A549 treated with Mapracorat at 1 μM for 4 hours (cell line): ENCODE measurements at places on chromosomes 12 and 14. TPM values are rescaled to one million over a fixed set of nuclear protein-coding genes. Genes with fewer than 3 reads are reported as not detected.

Gene LRRC10
- total RNA-seq, result not detected in 5 replicates

Gene BDKRB1
- 0.30 to 0.68 TPM (median 0.47 TPM) in 5 replicates for total RNA-seq

Gene CLEC6A
- total RNA-seq, result not detected in 5 replicates

Gene HHIPL1
- total RNA-seq, result 0.13 to 0.22 TPM (median 0.17 TPM) in 5 replicates

Gene RIMKLB
- 18.5 to 22.9 TPM (median 19.6 TPM) in 5 replicates for total RNA-seq

Gene CPNE6
- not detected in 5 replicates for total RNA-seq

Gene TUBA1A
- 178 to 232 TPM (median 219 TPM) in 5 replicates for total RNA-seq

Gene RFX4
- total RNA-seq, result not detected in 5 replicates

Gene FANCM
- total RNA-seq, result 4.7 to 5.7 TPM (median 5.4 TPM) in 5 replicates

Gene GPR84
- total RNA-seq, result 0.09 to 0.15 TPM in 2 of 5 replicates, not detected in the others

Gene PRKAB1
- 32.8 to 36.9 TPM (median 35.7 TPM) in 5 replicates for total RNA-seq

Gene PLBD1
- total RNA-seq, result 4.0 to 7.4 TPM (median 5.0 TPM) in 5 replicates

Gene PZP
- not detected in 5 replicates for total RNA-seq

Gene GOLT1B
- 69.7 to 115 TPM (median 96.1 TPM) in 5 replicates for total RNA-seq

Gene MSI1
- 0.89 to 1.8 TPM (median 1.4 TPM) in 5 replicates for total RNA-seq

Gene MYF5
- total RNA-seq, result not detected in 5 replicates

Gene OTOGL
- total RNA-seq, result not detected in 5 replicates

Gene TEAD4
- total RNA-seq, result 39.4 to 51.3 TPM (median 47.9 TPM) in 5 replicates

Gene CYP46A1
- total RNA-seq, result 0.05 to 0.25 TPM (median 0.15 TPM) in 4 of 5 replicates, not detected in the other

Gene TUNAR
- not detected in 5 replicates for total RNA-seq

Gene ANKRD13A
- 14.9 to 19.8 TPM (median 18.1 TPM) in 5 replicates for total RNA-seq

Gene ANGEL1
- total RNA-seq, result 6.3 to 8.1 TPM (median 7.3 TPM) in 5 replicates

Gene CDCA3
- total RNA-seq, result 71.5 to 81.3 TPM (median 75.3 TPM) in 5 replicates

Gene AKAP6
- 0.30 to 0.55 TPM (median 0.47 TPM) in 5 replicates for total RNA-seq

Gene LMO3
- not detected in 5 replicates for total RNA-seq

Gene TCL1B
- not detected in 5 replicates for total RNA-seq

Gene RNASE3
- total RNA-seq, result not detected in 5 replicates

Gene TMEM106C
- 119 to 142 TPM (median 127 TPM) in 5 replicates for total RNA-seq

Gene GSC
- 0.11 to 0.81 TPM (median 0.57 TPM) in 5 replicates for total RNA-seq

Gene CCDC197
- total RNA-seq, result not detected in 5 replicates

Gene SDR9C7
- 0.15 TPM in 1 of 5 replicates, not detected in the others for total RNA-seq

Gene MFAP5
- total RNA-seq, result 0.07 to 0.79 TPM (median 0.34 TPM) in 4 of 5 replicates, not detected in the other

Gene GPR132
- total RNA-seq, result 0.40 to 0.70 TPM (median 0.56 TPM) in 5 replicates

Gene CCDC177
- 0.06 to 0.07 TPM in 2 of 5 replicates, not detected in the others for total RNA-seq

Gene GRIP1
- total RNA-seq, result 1.4 to 2.6 TPM (median 1.6 TPM) in 5 replicates

Gene TMEM179
- total RNA-seq, result 0.18 to 0.39 TPM (median 0.27 TPM) in 5 replicates

Gene LBHD2
- total RNA-seq, result 0.21 to 0.56 TPM (median 0.26 TPM) in 4 of 5 replicates, not detected in the other

Gene SERPINA9
- total RNA-seq, result not detected in 5 replicates

Gene TAS2R43
- not detected in 5 replicates for total RNA-seq

Gene KLRC2
- 1.5 to 2.3 TPM (median 1.9 TPM) in 5 replicates for total RNA-seq

Gene PTCSC3
- not detected in 5 replicates for total RNA-seq

Gene TSPAN9
- 35.2 to 58.1 TPM (median 50.5 TPM) in 5 replicates for total RNA-seq

Gene PRB4
- total RNA-seq, result not detected in 5 replicates

Gene MAPKAPK5
- 50.3 to 58.8 TPM (median 55.1 TPM) in 5 replicates for total RNA-seq

Gene TRIM9
- total RNA-seq, result 8.0 to 13.7 TPM (median 12.5 TPM) in 5 replicates

Gene OLR1
- total RNA-seq, result 0.82 to 1.3 TPM (median 1.2 TPM) in 5 replicates

Gene ENDOU
- total RNA-seq, result not detected in 5 replicates

Gene SPIC
- not detected in 5 replicates for total RNA-seq

Gene KHNYN
- 21.5 to 27.2 TPM (median 26.8 TPM) in 5 replicates for total RNA-seq

Gene FOXA1
- total RNA-seq, result 5.7 to 9.3 TPM (median 7.6 TPM) in 5 replicates

Gene ALDH1L2
- total RNA-seq, result 2.4 to 3.6 TPM (median 3.2 TPM) in 5 replicates

Gene SAMD4A
- total RNA-seq, result 10.5 to 13.3 TPM (median 11.0 TPM) in 5 replicates
